ENCODE measurements at places on chromosomes 4 and X.

DNA sequence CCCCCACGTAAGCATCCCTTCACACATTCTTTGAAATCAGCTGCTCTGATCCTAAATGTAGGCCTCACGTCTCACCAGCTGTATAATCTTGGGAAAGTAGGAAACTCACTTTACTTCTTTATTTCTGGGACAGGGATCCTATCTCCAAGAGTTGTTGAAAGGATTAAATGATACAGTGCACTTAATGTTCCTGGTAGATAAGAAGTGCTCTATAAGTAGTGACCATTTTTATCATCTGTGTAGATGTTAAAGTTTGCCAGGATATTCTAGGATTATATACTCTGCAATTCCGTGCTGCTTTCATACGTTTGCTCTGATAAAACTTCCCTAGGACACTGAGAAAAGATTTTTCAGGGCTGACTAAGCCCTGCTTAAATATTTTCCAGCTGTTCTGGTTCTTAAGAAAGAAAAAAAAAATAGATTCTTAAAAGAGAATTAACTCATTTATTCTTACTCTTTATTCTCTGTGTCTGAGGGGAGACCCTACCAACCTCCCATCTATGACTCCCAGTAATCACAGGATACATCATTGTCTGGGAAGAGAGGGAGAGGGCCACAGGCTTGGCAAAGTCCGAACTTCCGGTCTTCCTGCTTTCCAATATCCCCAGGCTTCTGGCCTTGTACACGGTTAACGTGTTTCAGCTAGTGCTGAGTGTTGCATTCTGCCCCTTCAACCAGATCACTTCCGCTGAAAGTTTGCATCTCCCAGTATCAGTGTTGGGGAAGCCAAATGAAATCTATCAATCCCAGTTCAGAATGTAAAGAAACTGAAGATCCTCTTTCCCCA lies 269.2 kb downstream of the TRIML1 start:
- DNase-seq = no peak

GRCh38 chr4:5928844-5929420 lies 36.0 kb upstream of the CRMP1 start:
- no peak for DNase-seq

- no peak for DNase-seq
Measured at GRCh38 chr4:151537687-151538086, 128.7 kb downstream of the FHIP1A start.

DNA sequence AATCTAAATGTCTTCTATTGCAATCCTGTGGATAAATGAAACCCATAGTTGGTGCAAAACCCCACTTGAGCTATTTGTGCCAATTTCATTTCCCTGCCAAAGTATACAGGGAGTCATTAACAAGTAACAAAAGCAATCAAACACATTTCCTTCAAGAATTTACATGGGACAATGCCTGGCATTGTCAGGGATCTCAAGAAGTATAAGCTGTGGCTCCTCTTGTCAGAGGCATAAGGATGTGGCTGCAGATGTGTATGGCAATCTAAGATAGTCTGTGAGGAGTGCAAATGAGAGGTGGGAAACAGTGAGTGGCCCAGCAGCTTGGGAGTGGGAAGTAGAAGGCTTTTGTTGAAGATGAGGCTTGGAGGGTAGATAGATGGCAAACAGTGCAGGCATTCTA lies 58.0 kb upstream of the SCML1 start:
- no peak for DNase-seq

DNA sequence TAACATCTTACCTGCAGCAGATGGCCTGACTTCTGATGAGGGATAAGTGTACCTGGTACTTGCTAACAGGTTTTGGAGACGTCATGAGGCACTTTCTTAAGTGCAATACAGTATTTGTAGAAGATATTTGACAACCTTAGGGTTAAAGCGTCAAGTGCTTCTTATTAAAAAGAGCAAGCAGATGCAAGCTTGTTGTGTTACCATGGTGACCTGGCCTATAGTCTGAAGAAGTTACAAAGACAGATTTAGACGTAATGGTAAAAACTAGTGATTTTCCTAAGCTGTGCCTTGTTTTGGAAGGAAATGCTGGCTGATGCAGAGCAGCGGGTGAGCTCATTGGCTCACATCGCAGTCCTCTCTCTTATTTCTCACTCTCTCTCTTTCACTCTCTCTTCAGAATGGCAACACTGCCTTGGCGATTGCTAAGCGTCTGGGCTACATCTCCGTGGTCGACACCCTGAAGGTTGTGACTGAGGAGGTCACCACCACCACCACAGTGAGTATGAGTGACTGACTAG lies 243.6 kb downstream of the ANK2 start:
- no peak for DNase-seq

- DNase-seq = no peak
Measured at GRCh38 chr4:83112231-83112630, 2.3 kb downstream of the PLAC8 start.

DNA sequence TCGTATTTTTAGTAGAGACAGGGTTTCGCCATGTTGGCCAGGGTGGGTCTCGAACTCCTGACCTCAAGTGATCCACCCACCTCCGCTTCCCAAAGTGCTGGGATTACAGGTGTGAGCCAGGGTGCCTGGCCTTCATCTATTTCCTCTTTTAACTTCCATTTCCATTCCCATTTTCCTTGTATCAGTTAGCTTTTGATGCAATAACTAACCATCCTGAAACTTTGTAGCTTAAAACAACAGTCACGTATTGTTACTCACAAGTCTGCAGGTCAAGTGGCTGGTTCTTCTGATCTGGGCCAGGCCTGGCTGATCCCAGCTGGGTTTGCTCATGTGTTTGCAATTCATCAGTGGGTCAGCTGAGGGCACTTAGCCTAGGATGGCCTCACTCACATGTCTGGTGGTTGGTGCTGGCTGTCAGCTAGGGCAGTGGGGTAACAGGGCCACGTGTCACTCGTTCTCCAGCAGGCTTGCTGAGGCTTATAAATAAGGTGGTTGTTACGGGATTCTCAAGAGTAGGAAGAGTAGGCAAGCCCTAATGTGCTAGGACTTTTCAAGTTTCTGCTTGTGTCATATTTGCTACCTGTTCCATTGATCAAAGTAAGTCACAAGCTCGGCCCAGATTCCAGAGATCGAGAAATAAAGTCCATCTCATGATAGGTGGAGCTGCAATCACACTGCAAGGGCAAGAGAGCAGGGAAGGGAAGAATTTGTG lies 88.2 kb downstream of the SOWAHB start:
- DNase-seq = no peak

DNA sequence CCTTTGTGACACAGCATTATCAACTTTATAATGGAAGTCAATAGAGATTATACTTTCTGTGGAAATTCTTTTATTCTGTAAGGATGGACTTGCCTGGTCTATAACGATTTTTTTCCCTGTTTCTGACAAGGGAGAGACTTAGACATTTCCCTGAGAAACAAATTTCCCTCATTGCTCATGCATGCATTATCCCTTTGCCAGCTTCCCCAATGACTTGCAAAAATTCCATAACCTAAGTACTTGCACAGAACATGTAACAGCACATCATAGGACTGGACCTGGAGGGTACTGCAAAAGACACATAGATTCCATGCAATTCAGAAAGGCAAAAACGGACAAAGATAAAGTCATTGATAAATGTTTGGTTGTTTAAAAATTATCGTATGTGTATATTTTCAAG lies 166.7 kb downstream of the FHIP1A start:
- DNase-seq = no peak

- no peak for DNase-seq
Measured at GRCh38 chr4:99529228-99529627, 18.4 kb downstream of the C4orf17 start.

Measured in endothelial cell (in vitro differentiated cells).